ENCODE measurements at places on chromosomes 11 and 22.

GRCh38 chr11:71530602-71531001, 3.5 kb downstream of the KRTAP5-7 start:
- no peak for DNase-seq

- no peak for DNase-seq
Observed at GRCh38 chr11:64036087-64037026, 626 bp downstream of the FLRT1 start.

DNA sequence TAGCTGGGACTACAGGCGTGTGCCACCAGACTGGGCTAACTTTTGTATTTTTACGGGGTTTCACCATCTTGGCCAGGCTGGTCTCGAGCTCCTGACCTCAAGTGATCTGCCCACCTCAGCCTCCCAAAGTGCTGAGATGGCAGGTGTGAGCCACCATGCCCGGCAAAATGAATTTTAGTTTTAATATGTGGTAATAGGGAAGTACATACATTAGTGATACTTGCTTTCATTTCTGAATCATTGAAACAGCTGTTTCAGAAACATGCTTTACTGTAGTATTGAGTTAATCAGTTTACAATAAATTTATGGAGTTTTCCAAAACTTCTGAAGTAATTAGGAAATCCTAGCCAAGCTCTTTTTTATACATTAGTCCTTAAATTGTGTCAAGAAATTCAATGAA, 15.6 kb downstream of the PCF11 start:
- no peak for DNase-seq

DNA sequence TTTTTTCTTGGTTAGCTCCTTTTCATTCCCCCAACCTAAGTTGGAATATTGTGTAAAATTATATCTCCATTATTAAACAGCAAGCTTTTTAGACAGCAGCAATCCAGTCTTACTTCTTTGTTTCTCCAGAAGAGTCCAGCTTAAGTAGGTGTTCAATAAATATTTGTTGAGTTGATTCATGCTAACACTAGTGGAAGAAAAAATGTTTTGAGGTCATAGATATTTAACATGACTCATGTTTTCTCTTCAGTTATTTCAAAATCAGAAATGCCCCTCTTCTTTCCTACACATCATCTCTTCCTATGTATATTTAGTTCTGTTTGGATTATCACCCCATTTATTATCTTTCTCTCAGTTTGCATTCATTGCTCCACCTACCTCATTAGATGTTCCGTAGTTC, 20.3 kb downstream of the CCDC83 start:
- no peak for DNase-seq

GRCh38 chr11:31943056-31943780, 132.1 kb upstream of the PAX6 start:
- DNase-seq, result no peak

DNA sequence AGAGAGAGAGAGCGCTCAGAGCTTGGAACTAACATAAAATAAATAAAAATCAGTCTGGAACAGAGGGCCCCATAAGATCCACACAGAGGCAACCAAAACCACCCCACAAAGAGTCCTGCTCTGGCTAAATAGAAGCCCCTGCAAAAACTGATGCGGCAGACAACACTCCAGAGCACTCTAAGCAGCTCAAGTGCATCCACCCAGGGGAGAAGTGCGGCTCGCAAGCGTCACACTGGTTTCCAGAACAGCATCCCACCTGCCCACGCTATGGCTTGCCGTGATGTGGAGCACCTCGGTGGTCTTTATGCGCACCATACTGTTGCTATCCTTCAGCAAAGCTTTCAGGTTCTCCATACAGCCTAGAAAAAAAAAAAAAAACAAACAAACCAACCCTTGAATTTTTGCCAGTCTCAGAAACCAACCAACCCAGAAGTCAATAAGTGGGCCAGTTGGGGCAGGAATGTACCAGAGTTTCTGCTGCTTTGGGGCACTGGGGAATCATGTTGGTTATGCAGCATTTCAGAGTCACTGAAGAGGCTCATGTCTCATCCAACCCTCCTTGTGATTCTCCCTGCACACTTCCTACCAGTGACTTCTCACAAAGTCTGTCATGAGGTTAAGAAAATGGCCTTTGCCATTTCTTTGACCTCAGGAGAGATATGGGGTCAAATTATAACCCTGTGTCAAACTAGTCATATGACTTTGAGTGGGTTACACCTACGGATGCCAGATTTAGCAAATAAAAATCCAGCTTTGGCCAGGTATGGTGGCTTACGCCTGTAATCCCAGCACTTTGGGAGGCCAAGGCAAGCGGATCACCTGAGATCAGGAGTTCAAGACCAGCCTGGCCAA, 3.0 kb downstream of the RSPH14 start:
- no peak for DNase-seq

DNA sequence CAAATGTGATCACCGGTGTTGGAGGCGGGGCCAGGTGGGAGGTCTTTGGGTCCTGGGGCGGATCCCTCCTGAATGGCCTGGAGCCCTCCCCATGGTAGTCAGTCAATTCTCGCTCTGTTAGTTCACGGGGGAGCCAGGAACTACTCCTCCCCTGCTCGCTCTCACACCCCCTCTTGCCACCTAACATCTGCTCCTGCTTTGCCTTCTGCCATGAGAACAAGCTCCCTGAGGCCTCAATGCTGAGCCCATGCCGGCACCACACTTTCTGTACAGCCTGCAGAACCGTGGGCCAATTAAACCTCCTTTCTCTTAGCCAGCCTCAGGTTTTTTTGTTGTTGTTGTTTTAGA, 135.7 kb downstream of the SHANK2 start:
- DNase-seq, result no peak

GRCh38 chr22:22086501-22087158, 104.0 kb upstream of the TOP3B start:
- DNase-seq, result no peak

- DNase-seq, result no peak
Observed at GRCh38 chr11:15884141-15884540, 472.2 kb downstream of the SOX6 start.

DNA sequence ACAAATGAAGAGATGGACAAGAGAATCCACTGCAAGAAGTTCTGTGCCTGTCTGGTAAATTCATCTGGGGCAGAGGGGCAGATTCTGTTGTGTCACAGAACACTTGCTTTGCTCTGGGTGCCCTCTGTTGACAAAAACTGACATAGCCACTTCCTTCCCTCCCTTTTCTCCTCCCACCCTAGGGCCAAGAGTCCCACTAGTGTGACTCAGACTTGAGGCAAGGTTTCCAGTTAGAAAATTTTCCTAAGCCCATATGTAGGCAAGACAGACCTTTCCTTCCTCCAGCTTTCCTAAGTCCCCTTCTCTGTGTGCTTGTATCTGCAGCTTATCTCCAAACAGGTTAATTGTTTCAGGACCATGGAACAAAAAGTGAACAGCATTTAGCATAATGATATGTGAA, 106.8 kb downstream of the RBFOX2 start:
- no peak for DNase-seq

DNA sequence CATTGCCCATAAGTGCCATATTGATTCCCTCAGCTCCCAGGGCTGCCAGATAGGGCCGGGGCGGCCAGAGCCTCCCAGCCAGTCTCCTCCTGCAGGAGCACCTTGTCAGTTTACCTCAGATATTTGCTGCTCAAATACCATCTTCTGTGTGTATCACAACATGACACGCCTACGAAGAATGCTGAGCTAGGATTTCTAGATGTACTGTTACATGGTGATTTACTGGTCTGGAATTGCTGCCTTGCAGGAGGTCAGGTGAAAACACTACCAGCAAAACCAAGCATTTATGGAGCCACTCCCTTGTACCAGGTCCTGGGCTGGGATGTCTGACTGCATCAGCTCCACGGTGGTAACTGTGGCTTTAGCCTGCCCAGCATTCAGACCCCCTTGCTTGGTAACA, 11.8 kb downstream of the MICAL3 start:
- no peak for DNase-seq

DNA sequence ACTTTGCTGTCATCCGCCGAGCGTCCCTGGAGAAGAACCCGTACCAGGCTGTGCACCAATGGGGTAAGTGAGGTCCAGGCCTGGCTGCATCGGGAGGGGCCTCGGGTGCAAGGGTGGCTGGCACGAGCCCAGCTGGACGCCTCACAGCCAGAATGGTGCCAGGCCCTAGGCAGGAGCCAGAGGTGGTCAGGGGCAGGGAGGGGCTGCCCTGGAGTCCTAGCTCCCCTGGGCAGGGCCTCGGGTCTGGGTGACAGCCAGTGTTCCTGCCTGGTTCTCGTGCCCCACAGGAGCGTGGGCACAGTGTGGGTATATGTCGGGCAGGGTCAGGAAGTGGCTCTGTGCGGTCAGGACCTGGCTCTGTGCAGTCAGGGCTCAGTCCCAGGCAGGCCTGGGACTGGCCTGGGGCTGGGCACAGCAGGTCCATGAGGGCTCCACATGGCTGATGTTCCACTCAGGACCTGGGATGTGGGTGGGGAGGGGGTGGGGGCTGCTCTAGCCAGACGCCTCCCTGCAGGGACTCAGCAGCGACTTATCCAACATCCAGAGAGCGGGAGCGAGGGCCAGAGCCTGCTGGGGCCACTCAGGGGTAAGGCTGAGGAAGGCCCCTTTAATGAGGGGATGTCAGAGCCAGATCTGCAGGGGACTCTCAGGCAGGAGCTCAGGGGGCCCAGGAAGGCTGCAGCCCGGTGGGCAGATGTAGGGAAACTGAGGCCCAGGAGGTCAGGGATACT, 1.2 kb downstream of the TSPAN32 start:
- DNase-seq, result no peak

DNA sequence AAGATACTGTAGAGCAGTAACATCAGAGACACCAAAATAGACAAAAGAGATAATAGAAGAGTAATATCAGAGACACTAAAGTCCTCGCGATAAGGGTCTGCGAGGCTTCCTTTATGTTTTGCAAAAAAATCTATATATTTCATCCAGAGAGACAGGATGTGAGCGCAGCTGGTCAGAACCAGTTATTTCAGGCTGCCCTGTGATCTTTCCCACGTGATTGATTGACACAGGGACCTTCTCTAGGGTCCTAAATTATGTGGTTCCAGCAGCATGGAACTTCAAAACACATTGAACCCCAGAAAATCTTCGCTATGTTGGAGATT, 118.0 kb downstream of the KCNQ1 start:
- no peak for DNase-seq

GRCh38 chr11:13763341-13763740, 94.9 kb downstream of the FAR1 start:
- no peak for DNase-seq

DNA sequence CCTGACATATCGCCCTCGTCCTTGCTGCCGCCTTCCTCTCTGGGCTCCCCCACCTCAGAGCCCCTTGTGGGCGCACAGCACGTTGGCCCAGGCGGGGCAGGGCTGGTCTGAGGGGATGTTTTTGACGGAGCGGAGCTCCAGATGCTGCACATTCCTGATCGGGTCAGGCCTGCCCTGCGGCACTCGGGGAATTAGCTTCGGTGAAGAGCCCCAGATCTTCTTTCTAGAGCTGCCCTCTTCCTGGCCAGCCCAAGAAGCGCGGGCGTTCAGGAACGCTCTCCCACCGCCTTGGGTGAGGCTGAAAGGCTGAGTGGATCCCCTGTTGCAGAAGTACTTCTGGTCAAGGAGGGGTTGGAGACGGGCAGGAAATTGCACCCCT, 12.1 kb downstream of the YPEL4 start:
- DNase-seq, result no peak

DNA sequence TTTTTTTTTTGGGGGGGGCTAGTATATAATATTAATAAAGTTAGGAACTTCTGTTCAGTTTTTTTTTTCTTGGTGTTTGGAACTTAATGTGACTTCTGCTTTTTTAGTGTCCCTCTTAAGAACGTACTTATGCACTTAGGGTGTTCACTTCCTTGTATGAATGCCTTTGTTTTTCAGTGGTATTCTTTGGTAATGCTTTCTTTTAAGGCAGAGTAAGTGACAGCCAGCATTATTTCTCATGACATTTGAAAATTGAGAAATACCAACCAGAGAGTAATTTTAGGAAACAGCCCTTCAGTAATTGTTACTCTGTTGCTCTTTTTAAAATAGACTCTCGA, 2.4 kb downstream of the GRK3 start:
- DNase-seq, result no peak

DNA sequence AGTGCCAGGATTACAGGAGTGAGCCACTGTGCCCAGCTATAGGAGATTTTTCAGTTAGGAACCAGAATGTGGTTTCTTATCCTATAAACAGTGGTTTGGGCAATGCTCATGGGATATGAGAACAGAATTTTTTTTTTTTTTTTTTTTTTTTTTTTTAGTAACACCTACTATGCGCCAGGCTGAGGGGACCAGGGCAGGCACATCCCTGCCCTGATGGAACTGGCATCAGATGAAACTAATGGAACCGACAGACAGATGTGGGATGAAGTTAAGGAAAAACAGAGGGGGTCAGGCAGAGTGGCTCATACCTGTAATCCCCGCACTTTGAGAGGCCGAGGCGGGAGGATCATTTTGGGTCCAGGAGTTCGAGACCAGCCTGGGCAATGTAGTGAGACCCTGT, 4.9 kb downstream of the SEC14L4 start:
- DNase-seq, result no peak

DNA sequence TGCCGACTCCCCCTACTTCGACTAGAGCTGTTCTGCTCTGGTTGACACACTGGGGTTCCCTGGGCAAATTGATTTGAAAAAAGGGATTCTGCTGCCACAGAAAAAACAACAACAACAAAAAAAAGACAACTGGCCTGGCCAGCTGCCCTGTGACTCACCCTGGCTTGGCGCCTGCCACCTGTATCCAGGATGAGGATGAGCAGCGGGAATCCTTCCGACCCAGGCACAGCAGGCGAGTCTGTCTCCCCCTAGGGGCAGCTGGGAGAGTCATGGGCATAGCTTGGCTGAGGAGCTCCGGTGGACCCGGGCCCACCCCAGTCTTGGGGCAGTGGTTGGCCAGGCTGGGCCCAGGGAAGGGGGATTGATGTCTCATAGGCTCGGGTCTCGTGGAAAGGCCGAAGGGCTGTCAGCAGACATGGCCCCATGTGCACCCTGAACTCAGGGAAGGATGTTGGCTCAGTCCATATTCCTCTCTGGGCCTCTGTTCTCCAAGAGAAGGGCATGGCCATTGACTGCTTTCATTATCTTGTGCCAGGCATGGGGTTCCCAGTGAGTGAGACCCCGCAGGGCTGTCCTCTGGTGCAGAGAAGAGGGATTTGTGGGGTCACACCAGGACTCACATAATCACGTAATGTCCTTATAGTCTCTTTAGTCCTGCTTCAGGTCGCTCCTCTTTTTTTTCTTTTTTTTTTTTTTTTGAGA, 10.4 kb upstream of the SUN2 start:
- peak; percentile 63 for DNase-seq

- no peak for DNase-seq
Observed at GRCh38 chr11:119317592-119318239, 786 bp upstream of the MCAM start.

GRCh38 chr22:38187413-38188212, 6.0 kb upstream of the PLA2G6 start:
- no peak for DNase-seq

GRCh38 chr22:38230108-38230825, 28.5 kb downstream of the MAFF start:
- no peak for DNase-seq

DNA sequence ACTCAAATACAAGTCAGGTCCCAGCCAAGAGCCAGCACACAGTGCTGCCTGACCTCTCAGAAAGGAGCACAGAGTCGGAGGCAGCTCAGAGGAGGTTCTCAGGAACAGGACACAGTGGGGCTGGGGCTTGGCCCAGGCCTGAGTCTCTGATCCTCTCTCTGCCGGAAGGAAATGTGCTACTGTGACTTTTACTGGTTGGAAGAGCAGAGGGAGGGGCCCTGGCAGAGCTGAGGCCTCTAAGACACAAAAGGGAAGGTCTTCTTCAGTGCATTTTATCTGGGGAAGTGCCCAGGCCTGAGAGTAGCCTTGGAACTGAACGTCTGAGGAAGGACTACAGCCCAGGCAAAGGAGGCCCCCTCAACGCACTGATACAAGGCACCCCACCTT, 16.2 kb upstream of the CASTOR1 start:
- DNase-seq, result peak; percentile 59

Data from GM12892 (cell line).